ENCODE measurements at places on chromosomes 12 and 14. TPM values are rescaled to one million over a fixed set of nuclear protein-coding genes. Genes with fewer than 3 reads are reported as not detected.
A peak's percentile ranks its signal among the peaks of the same experiment; 100 is the strongest.

DNA sequence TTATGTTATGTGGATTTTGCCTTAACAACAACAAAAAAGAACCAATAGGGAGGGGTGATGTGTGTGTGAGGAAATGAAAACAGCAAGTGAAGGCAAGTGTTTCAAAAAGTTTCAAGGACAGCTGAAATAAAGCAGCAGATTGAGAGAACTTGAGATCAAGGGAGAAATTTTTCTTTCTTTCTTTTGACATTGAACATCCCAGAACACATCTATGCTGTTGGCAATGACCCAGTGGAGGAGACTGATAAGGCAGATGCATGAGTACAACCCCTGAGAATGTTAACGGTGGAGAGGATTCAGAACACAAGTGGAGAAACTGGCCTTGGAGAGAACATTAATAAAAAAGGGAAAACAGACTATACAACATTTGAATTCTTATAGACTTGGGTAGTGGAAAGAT lies 2.9 kb downstream of the LLPH start:
- no peak for DNase-seq

- DNase-seq, result no peak
Observed at GRCh38 chr14:65966188-65966587, 520.0 kb upstream of the CCDC196 start.

DNA sequence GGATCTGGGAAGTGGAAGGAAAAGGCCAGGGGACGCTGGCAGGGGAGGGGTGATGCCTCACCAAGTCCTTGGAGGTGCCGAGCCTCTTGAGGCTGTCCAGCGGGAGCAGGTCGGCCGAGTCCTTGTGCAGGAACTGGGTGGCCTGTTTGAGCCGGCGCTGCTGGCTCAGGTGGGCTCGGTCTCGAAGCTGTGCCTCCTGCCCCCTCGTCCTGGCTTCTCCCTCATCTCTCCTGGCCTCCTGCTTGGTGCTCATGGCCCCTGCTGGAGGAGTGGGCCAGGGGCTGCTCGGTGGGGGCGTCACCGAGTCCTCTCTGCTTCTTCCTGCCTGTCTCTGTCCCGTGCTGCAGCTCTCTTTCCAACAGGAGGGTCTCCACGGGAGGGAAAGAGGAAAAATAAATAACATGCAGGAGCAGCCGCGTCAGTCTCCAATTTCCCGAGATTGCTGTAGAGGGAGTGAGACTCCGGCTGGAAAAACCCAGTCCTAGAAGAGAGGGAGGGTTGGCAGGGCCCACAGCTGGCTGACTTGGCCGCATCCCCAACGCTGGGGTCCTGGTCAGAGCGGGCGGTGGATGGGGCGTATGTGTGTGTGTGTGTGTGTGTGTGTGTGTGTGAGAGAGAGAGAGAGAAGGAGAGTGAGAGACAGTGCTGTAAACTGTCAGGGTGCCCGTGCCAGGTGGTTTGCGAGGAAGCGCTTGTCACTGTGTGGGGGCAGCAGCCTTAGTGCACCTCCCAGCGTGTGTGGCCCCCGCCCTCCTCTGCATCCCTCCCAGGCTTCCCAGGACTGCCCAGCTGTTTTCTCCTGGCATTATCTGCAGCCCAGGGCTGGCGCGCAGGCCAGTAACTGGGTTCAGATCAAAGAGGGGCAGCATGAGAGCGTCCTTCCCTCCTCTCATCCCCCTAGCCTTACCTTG lies at the start of gene NRIP2:
Gene NRIP2, minus strand, starts transcription at position 455 of the 911 bp plus-strand sequence. Its CDS starts 52 bp downstream, at position 403.
- no peak for DNase-seq

The MMP14 gene
- total RNA-seq, result 172 TPM

The CLEC4C gene
- total RNA-seq, result not detected

GRCh38 chr14:59964251-59965007 lies 44.5 kb downstream of the LRRC9 start:
- DNase-seq, result no peak

GRCh38 chr12:46134205-46134811 lies 134.5 kb downstream of the SLC38A1 start:
- no peak for DNase-seq

The DCAF4 gene
- 26.0 TPM for total RNA-seq

- no peak for DNase-seq
Observed at GRCh38 chr12:53292426-53292825, 2.9 kb upstream of the PFDN5 start.

GRCh38 chr12:9509464-9510161 lies 98.1 kb downstream of the KLRB1 start:
- DNase-seq, result no peak

GRCh38 chr12:15721316-15722115 lies 67.7 kb downstream of the EPS8 start:
- no peak for DNase-seq

The PTHLH gene
- 0.86 TPM for total RNA-seq

DNA sequence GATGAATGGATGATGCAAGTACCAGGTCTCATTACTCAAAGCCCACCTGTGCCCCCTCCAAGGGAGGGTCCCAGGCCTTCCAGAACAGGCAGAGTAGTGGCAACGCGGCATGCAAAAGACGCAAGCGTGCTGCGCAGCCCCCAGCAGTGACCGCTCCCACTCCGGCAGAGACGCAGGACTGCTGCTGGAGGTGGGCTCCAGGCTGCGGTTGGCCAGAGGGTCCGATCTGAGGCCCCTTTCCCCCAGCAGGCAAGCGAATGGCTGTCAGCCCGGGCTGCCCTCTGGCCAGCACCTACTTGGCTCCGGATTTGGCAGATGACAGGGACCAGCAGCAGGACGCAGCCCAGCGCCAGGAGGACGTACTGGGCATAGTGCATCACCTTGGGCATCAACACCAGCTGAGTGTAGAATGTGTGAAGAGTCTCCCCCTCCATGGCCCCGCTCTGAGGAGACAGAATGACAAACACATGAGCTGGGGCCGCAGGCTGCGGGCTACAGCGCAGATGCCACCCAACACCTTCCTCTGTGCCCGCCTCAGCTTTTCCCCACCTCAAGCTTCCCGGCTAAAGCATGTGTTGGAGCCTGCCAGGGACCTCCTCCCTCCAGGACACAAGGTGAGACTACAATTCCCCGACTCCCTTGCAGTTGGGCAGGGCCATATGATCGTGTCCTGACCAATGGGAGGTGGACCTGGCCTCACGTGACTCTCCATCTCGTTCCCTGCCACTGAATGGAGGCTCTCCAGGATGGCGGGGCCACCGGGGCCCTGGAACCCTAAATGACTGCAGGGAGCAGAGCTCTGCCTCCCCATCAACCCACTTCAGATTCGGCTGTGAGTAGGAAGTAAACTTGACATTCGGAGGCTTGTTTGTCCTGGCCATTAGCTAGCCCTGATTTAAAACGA lies 77.4 kb downstream of the SCARB1 start:
- DNase-seq, result peak; percentile 92

- no peak for DNase-seq
Observed at GRCh38 chr12:50401500-50402081, 906 bp downstream of the LARP4 start.

The ACSS3 gene
- 23.4 TPM for total RNA-seq

DNA sequence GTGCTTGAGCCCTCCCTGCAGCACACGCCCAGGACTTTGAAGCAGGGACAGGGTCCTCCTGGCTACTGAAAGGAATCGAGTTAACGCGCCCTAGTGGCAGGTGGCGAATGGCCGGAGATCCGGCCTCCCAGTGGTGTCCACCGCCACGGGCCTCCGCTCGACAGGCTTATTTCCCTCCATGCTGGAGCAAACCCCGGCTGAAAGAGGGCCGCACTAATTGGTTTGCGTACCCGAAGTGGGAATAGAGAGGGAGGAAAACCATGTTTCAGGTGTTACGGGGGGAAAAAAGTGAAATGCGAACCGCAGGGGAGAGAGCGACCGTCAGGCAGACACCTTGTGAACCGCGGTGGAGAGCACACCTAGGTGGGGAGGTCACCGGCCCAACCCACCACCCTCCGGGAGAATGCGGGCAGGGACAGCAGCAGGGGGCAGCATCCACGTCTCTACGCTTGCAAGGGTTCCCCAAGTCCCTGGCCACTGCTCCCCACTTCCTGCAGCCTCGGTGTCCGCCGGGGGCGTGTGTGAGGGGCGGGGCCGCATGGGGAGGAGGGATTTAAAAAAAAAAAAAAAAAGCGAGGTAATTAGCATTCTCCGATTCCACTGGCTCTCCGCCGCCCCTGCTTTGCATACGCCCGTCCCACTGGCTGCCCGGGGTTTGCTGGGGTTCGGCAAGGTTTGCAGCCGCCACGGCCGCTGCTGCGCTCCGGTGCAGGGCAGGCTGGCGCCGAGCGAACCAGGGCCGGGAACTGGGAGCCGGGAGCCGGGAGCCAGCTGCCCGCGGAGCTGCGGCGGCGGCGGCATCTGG lies 224.6 kb upstream of the CRY1 start:
- peak; percentile 88 for DNase-seq

DNA sequence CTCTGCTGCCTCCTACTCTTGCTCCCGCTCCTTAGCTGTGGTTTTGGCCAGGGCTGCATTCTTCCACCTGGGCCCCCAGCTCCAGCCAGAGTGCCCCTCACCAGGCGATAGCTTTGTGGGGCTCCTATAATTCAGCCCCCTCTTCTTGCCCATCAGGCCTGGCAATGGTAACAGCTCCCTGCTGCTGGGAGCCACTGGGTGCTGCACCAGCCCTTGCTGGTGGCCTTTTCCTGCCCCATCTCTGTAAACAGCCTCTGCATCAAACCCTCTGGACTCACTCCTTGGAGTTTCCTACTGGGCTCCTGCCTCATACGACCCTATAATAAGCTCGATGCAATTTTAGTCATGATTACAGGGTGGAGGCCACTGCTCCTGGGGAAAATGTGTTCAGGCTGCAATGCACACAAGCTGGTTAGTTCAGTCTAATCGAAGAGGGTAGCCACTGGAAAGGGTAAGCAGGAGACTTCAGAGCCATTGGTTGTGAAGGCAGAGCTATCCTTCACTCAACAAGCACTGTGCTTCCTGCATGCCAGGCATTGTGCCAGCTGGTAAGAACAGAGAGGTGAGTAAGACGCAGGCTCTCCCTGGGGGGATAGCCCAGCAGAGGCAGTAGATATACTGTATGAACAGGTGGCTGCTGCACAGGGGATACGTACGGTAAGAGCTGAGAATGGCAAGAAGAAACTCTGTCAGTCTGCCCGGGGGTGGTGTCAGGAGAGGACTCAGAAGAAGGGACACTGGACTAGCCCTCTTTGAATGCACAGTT lies 24.7 kb downstream of the CLMN start:
- no peak for DNase-seq

GRCh38 chr14:21846227-21846885 lies 172.7 kb upstream of the OR4E1 start:
- no peak for DNase-seq

The RPL10L gene
- not detected for total RNA-seq
